ENCODE measurements at places on chromosomes 3 and 15.
A peak's percentile ranks its signal among the peaks of the same experiment; 100 is the strongest.

GRCh38 chr3:30026851-30027250, 579.5 kb upstream of the TGFBR2 start:
- no peak for DNase-seq

GRCh38 chr3:176757429-176757828, 439.9 kb downstream of the TBL1XR1 start:
- DNase-seq = no peak

DNA sequence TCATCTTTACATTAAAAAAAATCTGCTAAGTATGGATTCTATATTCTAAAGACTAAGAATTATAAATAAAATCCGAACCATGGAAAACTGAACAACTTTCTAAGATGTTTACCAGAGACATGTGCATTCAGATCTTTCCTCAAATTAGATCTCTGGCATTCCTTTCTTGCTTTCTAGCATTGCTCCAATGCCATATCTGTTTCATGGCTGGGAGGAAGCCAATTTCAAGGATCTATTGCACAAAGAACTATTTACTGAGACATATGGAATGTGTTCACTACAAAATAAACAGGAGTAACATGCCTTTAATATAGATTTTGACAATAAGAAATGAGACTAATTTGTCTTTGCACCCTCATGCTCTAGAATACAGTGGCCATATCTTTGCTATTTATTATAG, 45.1 kb upstream of the NANOGP8 start:
- DNase-seq = no peak

DNA sequence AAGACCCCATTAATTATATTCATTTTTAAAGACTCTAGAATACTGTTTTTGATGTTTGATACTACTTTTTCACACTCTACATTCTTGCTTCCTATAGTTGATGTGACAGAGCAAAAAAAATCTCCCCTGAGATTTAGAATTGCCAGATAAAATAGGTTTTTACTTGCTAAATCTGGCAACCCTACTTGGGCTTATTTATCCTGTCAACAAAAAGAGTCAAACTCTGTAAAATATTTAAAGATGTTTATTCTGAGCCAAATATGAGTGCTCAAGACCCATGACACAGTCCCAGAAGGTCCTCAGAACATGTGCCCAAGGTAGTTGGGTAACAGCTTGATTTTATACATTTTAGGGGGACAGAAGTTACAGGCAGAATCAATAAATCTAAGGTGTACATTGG, 72.3 kb downstream of the DAPK2 start:
- no peak for DNase-seq

- no peak for DNase-seq
Measured at GRCh38 chr3:153090973-153091372, 71.1 kb upstream of the RAP2B start.

- DNase-seq = no peak
Measured at GRCh38 chr3:157423337-157423736, 13.3 kb upstream of the PTX3 start.

DNA sequence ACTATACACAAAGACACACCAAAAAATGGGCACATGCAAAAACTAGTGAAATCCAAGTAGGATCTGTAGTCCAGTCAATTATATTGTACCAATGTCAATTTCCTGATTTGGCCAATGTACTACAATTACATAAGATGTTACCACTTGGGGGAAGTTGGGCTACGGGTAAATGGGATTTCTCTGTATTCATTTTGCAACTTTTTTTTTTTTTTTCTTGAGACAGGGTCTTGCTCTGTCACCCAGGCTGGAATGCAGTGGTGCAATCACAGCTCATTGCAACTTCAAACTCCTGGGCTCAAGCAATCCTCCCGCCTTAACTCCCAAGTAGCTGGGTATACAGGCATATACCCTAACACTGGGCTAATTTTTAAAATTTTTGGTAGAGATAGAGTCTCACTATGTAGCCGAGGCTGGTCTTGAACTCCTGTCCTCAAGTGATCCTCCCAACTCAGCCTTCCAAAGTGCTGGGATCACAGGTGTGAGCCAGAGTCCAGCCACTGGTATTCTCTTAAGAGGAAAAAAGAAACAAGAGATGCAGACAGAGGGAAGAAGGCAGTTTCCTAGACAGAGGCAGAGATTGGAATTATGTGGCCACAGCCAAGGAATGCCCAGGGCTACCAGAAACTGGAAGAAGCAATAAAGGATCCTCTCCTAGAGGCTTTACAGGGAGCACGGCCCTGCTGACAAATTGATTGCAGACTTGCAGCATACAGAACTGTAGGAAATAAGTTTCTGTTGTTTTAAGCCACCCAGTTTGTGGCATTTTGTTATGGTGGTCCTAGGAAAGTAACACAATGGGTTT, 33.3 kb downstream of the TFDP2 start:
- no peak for DNase-seq

DNA sequence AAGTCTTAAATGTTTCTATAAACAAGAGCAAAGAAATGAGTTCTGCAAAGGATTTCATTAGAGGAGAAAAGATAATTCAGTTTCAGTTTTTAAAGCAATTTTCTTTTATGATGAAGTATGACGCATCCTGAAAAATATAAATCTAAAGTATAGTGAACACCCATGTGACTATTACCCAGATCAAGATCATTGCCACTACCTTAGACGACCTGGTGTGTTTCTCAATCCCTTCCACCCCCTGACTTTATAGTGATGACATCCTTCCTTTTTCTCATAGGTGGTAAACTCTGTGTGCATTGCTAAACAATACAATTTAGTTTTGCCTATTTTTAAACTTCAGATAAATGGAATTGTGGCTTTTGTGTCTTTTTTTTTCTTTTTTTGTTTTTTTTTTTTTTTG, 8.4 kb downstream of the STT3B start:
- no peak for DNase-seq

- DNase-seq = no peak
Measured at GRCh38 chr15:76401285-76401684, 64.7 kb downstream of the ISL2 start.

DNA sequence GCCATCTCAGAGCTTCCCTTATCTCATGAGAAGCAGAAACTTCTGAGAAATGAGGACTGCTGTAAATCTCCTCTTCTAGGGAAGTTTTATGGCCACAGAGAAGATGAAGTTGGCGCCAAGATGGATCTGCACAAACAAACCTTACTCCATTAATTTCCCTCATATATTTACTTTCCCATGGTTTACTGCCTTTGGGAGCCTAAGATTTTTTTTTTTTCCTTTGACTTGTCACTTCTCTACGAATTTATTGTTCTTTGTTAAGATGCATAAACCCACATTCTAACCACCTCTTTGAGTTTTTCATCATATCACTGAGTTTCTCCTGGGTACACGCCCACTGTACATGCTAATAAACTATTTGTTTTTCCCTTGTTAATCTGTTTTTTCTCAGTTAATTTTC, 21.5 kb upstream of the NPTN start:
- DNase-seq = no peak

DNA sequence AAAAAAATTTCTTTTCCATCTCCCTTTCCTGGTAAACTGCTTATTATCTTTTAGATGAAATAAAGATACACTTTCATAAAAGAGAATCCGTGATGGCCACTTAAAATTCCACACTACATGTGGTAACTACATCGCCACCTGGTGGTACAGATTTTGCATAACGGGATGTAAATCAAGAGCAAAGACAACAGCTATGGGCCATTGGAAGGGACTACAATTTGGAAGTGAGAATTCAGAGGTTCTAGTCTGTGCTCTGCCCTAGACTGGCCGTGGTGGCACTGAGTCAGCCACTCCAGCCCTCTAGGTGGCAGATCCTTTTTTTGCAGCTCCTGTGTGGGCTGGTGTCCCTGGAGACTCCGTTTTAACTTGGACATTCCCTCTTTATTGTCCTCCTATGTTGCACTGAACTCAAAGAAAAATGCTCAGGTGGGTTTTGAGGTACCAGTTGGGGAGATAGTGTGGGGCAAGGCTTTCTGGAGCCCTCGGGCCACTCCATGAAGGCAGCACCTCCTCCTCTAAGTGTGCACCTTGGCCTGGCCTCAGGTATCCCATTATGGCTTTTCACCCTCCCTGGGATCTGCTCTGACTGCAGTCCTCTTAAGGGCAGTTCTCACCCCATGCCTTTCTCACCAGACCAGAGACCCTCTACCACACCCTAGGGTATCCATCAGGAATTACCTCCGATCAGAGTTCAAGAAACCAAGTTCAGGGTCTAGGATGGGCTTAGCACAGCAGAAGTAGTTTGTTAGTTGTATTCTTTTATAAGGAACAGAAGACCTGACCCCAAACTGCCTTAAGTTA, 54.9 kb downstream of the SPSB4 start:
- DNase-seq = peak; percentile 91

Measured in Jurkat, Clone E6-1 (cell line).